GOT3 (cell line): ENCODE measurements at places on chromosomes 7 and 10.

DNA sequence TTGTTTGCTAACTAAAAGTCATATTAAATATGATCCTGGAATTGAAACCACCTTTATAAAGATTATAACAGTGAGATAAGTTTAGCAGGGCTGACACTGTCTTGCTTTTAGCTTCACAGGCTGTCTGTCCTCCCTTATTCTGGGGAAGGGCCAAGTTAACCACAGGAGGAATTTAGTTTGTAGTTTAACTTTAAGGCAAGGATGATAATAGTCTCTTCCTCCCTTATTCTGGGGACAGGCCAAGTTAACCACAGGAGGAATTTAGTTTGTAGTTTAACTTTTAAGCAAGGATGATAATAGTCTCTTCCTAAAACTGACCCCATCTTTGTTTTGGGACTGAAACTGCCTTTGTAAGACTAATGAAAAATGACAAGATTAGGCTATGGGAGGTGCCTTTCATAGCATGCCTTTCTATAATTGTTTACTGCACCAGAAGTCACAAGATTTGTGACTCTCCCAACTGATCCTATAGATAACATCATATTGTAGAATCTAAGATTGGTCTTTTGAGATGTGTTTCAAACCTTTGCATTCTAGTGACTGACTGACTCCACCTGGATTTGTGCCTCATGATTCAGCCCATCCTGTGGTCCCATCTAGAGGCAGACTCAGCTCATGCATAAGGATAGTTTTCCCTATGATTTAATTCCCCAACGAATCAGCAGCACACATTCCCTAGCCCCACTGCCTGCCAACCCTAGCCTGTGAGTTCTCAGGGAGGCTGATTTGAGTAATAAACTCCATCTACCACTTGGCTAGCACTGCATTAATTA, 212.0 kb downstream of the MAGI2 start:
- DNase-seq = no peak

DNA sequence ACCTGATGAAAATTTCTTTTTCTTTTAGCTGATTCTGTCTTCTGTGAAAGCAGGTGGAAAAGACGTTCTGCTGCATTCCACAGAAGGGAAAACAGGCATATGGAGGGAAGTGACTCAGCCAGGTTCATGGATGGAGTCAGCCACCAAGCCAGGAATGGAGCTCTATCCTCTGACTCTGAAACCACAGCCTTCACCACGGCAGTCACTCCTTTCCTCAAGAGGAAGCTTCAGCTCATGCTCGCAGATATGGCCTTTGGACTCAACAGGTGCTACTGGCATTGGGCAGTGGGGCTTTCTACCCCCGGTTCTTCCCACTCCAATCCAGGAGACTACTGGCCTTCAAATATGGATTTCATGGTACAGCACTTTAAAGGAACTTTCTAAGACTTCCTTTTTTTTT, 11.5 kb upstream of the PLAU start:
- DNase-seq = no peak

DNA sequence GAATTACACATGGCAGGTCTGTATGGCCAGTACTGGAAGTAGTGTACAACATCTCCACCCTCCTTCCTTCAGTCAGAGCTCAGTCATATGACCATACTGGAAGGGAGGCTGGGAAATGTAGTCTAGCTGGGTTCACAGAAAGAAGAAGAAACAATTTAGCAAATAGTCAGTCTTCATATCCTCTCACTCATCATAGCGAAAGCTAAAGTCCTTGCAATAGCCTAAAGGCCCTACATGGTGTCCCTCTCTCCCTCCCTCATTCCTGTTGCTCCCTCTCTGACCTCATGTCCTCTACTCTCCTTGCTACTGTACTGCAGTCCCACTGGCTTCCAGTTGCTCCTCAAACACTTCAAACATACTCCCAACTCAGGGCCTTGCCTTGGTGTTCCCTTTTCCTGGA, 4.3 kb upstream of the CALU start:
- DNase-seq = no peak

- DNase-seq = no peak
Observed at GRCh38 chr7:80307227-80307856, 172.7 kb downstream of the GNAI1 start.

- no peak for DNase-seq
Observed at GRCh38 chr7:66720561-66720960, 20.0 kb upstream of the RABGEF1 start.
